ENCODE measurements at places on chromosomes 16 and 17.
A peak's percentile ranks its signal among the peaks of the same experiment; 100 is the strongest.

DNA sequence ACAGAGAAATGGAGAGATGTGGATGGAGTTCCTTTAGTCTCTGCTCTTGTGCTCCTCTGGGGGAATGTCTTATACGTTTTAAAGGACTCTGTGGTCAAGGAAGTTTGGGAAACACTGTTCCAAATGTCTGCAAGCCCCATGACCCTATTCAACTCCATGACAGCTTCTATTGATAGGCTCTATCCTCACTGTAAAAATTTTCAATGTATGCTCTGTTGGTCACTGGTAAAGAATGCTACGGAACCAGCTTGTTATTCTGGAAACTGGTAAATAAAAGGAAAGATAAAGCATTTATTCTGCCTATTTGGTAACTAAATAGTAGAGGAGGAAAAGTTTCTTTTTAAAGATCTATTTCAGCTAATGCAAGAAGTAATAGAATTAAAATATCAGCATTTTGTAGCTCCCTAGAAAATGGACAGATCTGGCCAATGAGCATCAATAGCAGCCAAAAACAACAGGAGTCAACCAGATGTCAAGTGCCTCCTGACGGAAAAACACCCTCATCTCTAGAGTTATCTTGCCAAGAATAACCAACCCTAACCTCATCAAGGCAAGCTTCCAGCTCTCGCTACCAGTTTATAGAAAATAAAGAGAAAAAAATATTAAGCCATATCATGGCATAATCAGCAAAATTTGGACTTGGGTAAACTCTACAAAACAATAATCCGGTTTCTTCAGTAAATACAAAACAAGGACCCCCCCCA, 16.1 kb downstream of the GDE1 start:
- DNase-seq, result no peak
- no peaks in the 10 kb centered on the region for H3K27me3 ChIP-seq
- no peak overlapping the region for H3K27ac ChIP-seq
- no peak overlapping the region for H3K4me3 ChIP-seq
- H3K36me3 ChIP-seq, result peaks cover 6% of the 10 kb centered on the region

- no peaks in the 10 kb centered on the region for H3K27me3 ChIP-seq
- no peaks in the 10 kb centered on the region for H3K36me3 ChIP-seq
- peak; percentile 42 for DNase-seq
- no peak overlapping the region for H3K4me3 ChIP-seq
- no peak overlapping the region for H3K27ac ChIP-seq
- peaks cover 6% of the 10 kb centered on the region for H3K4me1 ChIP-seq
These were observed 26.0 kb upstream of the ADCY9 start for GRCh38 chr16:4142268-4142667.

GRCh38 chr16:74999609-75000480, 1.0 kb downstream of the ZNRF1 start:
- peaks cover 8% of the 10 kb centered on the region for H3K4me1 ChIP-seq
- H3K27ac ChIP-seq, result 0 out of 2 replicates have a peak overlapping the region, but pooled peaks have one; percentile 9
- DNase-seq, result no peak
- H3K27me3 ChIP-seq, result no peaks in the 10 kb centered on the region
- no peaks in the 10 kb centered on the region for H3K36me3 ChIP-seq

GRCh38 chr17:71109697-71110096, 940.4 kb downstream of the KCNJ2 start:
- H3K36me3 ChIP-seq, result no peaks in the 10 kb centered on the region
- no peak for DNase-seq
- H3K27me3 ChIP-seq, result no peaks in the 10 kb centered on the region
- no peak overlapping the region for H3K4me3 ChIP-seq

DNA sequence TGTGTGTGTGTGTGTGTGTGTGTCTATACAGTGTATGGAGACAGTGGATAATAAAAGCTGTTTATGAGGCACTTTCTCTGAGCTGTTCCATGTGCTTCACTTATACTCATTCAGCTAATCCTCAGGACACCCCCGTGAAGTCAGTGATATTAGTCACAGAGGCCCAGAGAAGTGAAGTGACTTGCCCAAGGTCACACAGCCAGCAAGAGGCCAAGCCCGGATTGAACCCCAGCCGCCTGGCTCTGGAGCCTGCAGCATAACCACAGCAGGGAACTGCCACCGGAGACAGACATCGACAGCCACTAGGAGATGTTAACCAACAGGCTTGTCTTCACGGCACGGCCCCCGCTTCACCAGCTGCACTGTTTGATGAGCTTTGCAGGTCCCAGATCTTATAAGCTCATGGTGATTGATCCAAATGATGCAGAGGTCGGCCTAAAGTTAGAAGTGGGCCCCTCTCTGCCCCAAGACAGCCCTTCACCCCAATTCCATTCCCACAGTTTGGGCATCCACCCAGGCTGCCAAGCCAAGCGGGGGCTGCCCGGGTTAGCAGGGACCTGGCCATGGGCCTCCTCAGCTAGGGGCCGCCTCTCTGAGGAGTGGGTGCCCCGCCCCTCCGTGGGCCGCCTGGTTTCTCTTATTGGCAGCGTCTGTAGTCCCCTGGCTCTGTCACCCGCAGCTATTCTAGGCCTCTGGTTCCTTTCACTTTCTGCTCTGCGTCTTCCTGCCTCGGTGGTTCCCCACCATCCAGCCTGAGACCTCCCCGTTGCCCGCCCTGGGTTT, 30.9 kb downstream of the SOCS1 start:
- DNase-seq, result peak; percentile 88
- H3K4me3 ChIP-seq, result peak overlapping the region; percentile 37
- H3K36me3 ChIP-seq, result no peaks in the 10 kb centered on the region
- H3K27ac ChIP-seq, result peak overlapping the region; percentile 94
- no peaks in the 10 kb centered on the region for H3K27me3 ChIP-seq

DNA sequence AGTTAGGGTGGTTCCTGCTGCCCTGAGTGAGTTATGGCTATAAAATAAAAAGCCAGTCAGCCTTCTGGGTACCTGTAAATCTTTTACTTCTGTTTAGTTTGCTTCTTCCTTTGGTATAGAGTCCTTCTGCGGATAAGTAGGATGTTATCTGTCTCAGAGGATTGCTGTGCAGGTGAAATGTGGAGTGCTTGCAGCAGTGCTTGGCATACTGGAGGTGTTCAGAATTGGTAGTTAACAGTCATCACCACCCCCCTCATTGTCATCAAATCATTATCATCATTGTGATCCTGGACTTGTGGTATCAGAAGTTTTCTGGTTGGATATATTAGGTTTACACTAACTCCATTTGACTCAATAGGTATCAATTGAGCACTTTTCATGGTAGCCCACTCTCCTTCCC, 2.6 kb downstream of the LCMT1 start:
- DNase-seq, result no peak
- H3K36me3 ChIP-seq, result no peaks in the 10 kb centered on the region
- H3K27ac ChIP-seq, result no peak overlapping the region

DNA sequence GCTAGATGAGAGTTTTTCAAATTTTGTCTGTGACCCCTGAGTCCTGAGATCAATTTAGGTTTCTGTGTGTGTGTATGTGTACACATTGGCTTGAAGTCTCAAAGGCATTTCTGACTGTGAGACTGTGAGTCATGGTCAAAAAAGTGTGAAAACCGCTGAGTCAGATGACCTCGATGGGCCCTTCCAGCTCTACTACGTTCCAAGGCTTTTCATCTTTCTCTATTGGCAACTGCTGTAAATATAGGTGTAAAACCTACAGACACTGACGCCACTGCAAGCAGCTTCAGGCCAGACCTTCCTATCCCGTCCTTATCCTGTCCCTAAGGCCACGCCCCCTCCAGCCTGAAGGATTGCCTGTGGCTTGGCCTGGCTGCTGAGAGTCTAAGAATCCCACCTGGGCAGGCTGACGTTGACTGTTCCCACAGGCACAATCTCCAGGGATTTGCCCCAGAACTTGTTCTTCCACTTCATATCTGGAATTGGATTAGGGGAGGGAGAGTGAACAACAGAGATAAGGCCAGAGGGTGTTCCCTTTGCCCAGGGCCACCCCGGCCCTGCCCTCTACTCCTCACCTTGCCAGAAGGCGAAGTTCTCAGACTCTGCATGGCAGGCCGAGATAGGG, 11.3 kb downstream of the OSBPL7 start:
- no peak overlapping the region for H3K27ac ChIP-seq
- H3K4me1 ChIP-seq, result no peaks in the 10 kb centered on the region
- DNase-seq, result no peak
- peaks cover 11% of the 10 kb centered on the region for H3K36me3 ChIP-seq
- H3K4me3 ChIP-seq, result no peak overlapping the region

- no peak overlapping the region for H3K4me3 ChIP-seq
- peaks cover 12% of the 10 kb centered on the region for H3K4me1 ChIP-seq
- no peak for DNase-seq
- H3K27me3 ChIP-seq, result no peaks in the 10 kb centered on the region
- H3K27ac ChIP-seq, result no peak overlapping the region
These were observed 8.7 kb upstream of the MKS1 start for GRCh38 chr17:58227733-58228132.

- no peaks in the 10 kb centered on the region for H3K27me3 ChIP-seq
- DNase-seq, result no peak
- H3K27ac ChIP-seq, result no peak overlapping the region
- H3K4me3 ChIP-seq, result no peak overlapping the region
- H3K4me1 ChIP-seq, result peaks cover 7% of the 10 kb centered on the region
These were observed 7.5 kb upstream of the ALKBH5 start for GRCh38 chr17:18176176-18176575.

DNA sequence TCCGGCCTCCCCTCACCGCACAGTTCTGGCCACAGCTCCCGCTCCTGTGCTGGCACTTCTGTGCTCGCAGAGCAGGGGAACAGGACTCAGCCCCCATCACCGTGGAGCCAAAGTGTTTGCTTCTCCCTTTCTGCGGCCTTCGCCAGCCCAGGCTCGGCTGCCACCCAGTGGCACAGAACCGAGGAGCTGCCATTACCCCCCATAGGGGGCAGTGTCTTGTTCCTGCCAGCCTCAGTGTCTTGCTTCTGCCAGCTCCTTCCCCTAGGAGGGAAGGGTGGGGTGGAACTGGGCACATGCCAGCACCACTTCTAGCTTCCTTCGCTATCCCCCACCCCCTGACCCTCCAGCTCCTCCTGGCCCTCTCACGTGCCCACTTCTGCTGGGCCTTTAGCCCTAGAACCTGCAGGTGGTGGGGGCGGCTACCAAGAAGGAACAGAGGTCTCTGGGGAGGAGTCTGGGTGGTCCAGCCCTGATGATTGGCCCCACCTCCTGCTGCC, 645 bp upstream of the ELMO3 start:
- peaks cover 4% of the 10 kb centered on the region for H3K4me1 ChIP-seq
- no peak overlapping the region for H3K27ac ChIP-seq
- no peaks in the 10 kb centered on the region for H3K27me3 ChIP-seq
- no peak for DNase-seq
- peaks cover 22% of the 10 kb centered on the region for H3K36me3 ChIP-seq

DNA sequence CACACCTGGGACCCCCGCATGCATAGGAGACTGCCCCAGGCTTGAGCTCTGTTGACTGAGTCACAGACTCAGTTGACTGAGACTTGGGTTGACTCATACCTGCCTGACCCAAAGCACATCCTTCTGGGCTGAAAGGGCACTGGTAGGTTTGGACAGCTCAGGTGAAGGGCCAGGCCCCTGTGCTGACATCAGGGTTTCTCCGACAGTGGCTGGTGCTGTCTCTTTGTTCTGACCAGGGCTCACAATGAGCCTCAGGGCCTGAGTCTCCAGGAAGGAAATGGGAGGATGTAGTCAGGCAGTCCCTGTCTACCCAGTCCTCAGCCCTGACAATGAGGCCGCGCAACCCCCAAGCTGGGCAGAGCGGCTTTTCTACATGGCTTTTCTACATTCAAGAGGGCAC, 6.5 kb downstream of the SPNS2 start:
- peaks cover 4% of the 10 kb centered on the region for H3K27me3 ChIP-seq
- no peaks in the 10 kb centered on the region for H3K36me3 ChIP-seq
- no peak overlapping the region for H3K27ac ChIP-seq
- no peak for DNase-seq

- no peak overlapping the region for H3K4me3 ChIP-seq
- H3K27me3 ChIP-seq, result no peaks in the 10 kb centered on the region
- no peaks in the 10 kb centered on the region for H3K4me1 ChIP-seq
- H3K27ac ChIP-seq, result no peak overlapping the region
- DNase-seq, result no peak
- H3K36me3 ChIP-seq, result no peaks in the 10 kb centered on the region
These were observed 35.8 kb downstream of the MRC2 start for GRCh38 chr17:62663304-62663703.

DNA sequence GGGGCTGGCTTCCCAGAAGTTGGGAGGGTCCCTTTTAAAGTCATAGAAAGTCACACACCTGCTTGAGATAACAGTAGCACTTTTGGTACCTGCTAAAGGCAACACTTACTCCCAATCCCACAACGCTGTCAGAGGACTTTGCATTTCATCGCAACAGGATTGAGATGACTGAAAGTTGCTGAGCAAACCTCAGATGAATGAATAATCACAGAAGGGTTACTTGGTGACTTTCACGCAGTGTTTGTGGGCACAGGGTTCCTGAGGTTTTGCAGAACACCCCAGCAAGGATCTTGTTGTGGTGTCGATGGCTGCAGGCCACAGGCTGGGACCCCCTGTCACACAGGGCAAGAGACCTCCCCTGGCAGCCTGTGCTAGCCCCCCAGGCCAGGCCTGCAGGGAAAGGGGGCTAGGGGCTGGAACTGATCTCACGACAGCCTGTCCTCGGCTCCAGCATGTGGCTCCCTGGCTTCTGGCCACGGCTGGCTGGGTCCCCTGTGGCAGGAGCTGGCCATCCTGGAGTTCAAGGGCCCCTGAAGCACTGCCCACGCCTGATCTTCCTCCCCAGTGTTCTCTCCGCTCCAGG, 79.4 kb upstream of the CBX4 start:
- no peaks in the 10 kb centered on the region for H3K36me3 ChIP-seq
- no peak overlapping the region for H3K4me3 ChIP-seq
- DNase-seq, result no peak

All from GM12878 (cell line).